Activated T-cell treated with anti-CD3 and anti-CD28 coated beads, Interleukin-2, amount 50 U/mL, for 48 hours (primary cell): ENCODE measurements at places on chromosomes 11 and 22.

- DNase-seq: no peak
These were observed 55.4 kb upstream of the ISX start for GRCh38 chr22:35010543-35010942.

- no peak for DNase-seq
These were observed 4.5 kb downstream of the TMPRSS4 start for GRCh38 chr11:118081241-118081958.

- DNase-seq: peak; percentile 58
These were observed 878 bp downstream of the RRAS2 start for GRCh38 chr11:14357881-14358728.

GRCh38 chr11:135006800-135007199 is 594.8 kb upstream of the B3GAT1 start:
- no peak for DNase-seq

DNA sequence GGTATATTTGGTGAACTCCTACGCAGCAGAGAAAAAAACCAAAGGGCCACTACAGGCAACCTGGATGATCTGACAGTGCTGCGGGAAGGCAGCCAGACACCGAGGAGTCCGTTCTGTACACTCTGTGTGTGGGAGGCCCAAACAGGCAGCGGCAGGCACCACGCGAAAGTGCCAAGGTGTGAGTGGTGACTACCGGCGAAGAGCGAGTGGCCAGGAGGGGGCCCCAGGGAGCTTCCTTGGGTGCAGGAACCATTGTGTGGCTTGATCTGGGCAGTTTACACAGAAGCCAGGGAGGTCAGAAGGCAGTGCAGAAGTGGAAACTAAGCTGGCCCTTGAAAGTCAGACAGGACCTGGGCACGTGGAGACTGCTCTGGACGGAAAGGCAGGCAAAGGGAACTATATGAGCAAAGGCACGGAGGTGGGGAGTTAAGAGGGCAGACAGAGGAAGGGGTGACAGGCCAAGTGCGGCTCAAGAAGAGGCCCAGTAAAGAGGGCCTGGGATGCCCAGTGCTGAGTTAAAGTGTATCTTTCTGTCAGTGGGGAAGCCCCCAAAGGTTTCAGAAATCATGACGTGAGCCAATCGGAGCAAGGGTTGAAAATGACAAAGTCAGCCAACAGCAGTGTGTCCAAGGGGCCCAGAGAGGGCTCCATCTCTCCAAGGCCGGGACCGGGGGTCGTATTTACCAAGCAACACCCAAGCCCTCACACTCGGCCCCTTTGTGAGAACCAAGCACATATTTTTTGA is 10.6 kb downstream of the TMEM184B start:
- peak; percentile 65 for DNase-seq

GRCh38 chr22:22789233-22789921 is 98.2 kb upstream of the IGLL5 start:
- DNase-seq: no peak

DNA sequence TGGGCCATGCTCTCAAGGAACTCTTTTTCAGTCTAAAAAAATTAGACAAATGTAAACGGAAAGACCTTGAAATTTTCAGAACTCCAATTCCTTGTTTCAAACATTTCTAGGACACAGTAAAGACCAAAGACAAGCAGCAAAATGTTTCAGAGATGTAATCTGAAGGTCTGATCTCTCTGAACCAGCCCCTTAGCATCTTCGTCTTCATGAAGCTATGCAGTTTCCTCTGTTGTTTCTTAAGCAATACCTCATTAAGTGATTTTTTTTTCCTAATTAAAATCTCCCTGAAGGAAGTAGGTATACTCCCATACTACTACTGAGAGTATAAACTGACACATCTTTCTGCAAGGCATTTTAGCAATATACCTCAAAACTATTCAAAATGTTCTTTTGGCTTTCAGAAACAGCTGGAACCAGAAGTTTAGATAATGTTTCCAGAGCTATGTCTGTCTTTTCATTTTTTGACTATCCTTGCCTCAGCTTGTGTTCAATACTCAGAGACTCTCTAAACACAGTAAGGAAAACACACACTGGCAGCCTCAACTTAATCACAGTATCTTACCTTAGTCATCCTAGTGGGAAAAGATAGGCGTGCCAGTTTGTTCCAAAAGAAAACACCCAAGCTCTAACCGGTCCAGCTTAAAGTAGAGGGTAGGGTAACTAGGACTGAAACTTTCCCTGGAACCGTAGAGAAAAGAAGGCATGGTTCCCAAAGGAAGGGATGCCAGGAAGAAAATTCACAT is 25.1 kb downstream of the SBF2 start:
- no peak for DNase-seq

- no peak for DNase-seq
These were observed 11.0 kb upstream of the GRIK4 start for GRCh38 chr11:120500414-120501071.

GRCh38 chr11:46361283-46362155 is 14.3 kb downstream of the DGKZ start:
- DNase-seq: peak; percentile 81

DNA sequence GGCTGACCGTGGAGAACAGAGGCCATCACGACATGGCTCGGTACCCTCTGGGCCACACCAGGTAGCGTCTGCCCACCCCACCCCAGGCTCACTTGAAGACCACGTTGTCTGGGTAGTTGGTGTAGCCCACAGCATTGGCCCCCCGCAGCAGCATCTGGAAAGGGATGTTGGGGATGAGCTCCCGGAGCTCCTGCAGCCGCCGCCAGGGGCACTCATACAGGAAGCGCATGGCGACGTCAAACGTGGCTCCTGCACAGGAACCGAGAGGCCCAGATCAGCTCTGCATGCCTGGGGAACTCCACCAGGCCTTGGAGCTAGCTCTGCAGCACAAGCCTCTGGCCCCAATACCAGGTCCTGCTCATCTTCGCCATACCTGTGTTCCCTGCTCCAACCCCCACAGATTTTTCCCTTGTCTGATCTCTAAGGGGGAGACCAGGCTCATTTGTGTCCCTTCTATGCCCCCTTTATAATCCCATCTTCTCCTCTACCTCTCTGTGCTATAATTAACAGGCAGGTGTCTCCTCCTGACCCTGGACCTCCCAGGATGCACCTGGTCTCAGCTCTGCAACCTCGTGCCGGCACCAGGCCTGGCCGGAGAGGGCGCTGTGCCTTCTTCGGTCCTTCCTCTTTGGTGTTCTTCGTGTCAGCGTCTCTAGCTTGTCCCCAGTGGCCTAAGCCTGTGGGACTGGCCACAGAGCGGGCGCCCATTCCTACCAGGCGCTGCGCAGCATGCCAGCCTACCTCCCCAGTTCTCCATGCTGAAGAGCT is 5.0 kb upstream of the LRFN4 start:
- no peak for DNase-seq

DNA sequence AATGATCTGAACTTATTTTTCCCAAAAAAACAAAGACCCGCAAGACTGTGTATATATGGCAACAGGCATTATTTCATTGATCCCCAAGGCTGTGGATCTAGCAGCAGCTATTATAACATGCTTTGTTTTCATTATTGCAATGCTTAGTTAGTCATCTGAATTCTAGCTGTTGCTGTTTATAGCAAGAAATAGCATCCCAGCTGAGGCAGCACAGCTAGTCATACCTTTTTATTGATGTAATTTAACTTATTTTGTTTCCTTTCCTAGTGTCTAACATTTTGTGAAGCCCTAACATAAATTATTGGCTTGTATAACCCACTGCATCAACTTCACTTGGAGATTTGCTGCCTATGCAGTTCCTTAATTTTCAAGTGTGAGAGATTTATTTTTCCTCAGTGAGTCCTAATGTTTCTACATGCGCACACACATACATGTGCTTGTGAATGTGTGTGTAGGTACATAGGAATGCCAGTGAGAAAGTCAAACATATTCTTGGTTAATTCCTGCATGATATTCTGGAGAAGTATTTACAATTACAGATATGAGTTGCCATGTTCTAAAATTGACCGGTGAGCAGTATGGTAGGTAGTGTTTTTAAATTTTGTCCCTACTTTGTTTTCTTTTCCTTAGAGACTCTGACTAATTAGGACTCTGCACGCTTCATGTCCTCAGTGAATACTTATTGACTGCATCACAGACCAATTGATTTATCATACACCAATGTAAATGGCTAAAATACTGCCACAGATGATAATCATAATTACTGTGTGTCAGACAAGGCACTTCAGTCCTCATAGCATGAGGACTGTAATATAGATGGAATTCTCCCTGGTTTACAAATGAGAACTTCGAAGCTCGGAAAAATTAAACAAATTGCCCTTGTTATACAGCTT is 119.3 kb downstream of the WNT11 start:
- no peak for DNase-seq

- peak; percentile 87 for DNase-seq
These were observed 11.0 kb upstream of the UCP3 start for GRCh38 chr11:74019860-74020259.

GRCh38 chr11:108224366-108224765 is 1.5 kb downstream of the ATM start:
- no peak for DNase-seq

GRCh38 chr22:38467438-38467903 is 425 bp upstream of the KDELR3 start:
- no peak for DNase-seq
